ENCODE measurements at places on chromosomes 1 and 21.

DNA sequence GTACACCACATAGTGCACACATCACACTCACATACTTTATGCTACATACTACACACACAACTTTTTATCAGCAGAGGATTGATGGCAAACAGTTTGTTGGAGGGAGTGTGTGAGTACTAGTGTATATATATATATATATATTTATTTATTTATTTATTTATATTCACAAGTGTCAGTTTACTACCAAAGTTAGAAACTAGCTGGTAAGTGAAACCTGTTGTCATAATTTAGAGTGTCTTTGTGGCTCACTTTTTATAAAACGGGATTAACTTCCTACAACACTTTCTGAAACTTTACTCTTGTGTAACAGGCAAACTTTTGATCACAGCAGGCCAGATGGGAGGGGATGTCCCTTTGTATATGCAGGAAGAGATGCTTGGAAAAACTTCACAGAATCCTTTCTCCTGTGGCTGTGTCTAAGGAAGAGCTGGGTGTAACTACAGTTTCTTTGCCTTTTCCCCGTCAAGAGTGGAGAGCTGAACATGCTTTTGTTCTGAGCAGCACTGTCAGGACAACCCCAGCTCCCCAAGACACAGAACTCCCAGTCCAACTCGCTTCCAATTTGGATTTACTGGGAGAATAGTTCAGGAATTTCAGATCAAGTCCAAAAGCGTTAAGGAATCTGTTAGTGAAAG, 1.9 kb upstream of the SAMD13 start:
- DNase-seq = no peak

GRCh38 chr1:99970713-99971255, 988 bp downstream of the SLC35A3 start:
- no peak for DNase-seq

DNA sequence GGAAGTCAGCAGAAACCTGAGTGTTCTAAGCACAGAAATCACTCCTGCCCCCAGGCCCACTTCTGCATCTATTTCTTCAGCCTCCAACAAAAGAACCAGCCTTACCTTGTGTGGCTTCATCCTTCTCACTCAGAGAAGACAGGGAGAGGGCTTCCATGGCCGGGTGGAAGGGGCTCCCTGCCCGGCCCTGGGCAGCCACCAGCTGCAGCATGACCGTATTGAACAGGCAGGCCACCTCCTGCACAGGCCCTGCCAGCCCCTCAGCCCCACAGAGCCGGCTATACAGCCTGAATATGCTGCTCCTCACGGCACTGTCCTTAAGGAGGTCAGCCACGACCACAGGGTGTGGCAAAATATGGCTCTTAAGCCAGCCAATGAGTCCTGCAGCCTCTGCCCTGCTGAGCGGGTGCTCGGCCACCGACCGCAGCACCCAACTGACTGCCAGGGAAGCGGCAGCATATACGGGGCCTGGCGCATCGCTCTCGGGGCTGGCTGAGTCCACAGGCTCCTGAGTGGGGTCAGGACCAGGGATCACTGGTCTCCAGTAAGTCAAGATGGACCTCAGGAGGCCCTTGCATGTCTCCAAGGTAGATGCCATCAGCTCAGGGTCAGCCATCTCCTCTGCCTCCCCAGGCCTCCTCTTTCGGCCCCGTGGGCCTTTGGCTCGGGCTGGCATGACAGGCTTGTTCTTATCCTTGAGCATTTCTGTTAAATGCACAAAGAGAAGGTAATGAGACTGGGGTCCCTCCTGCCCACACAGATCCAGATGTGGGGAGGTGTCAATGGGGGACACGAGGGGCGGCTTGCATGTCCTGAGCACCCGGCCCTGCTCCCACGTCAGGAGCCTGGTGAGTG, 17.9 kb downstream of the MRAP start:
- no peak for DNase-seq

- no peak for DNase-seq
Measured at GRCh38 chr1:16226490-16227179, 10.3 kb downstream of the CPLANE2 start.

DNA sequence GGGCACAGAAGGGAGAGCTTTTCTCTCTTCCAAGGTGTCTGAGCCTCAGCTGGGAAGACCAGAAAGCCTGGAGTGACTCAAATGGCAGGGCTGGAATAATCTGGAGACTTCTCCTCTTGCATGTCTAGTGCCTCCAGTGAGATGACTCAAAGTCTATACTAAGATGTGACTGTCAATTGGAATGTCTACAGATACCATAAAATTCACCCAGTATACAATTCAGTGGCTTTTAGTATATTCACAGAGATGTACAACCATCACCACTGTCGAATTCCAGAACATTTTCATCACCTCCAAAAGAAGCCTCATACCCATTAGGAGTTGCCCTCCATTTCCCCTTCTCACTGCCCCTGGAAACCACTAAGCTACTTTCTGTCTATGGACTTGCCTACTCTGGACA, 47.9 kb upstream of the CNN3 start:
- peak; percentile 97 for DNase-seq

DNA sequence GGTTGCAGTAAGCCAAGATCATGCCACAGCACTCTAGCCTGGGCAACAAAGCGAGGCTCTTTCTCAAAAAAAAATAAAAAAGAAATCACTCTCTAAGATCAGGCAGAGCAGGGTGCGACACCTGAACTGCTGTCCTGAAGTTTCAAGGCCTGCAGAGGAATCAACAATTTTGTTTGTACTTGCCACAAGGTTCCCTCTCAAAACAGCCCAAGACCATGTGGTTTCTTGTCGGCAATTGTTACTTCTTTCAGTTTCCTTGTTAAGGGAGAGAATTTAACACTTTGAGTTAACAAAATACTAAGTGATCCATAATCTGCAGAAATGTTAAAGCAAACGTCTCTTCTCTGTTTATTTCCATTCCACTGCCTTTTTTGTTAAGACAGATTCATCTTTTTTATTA, 36.5 kb downstream of the MACO1 start:
- DNase-seq = no peak

- DNase-seq = peak; percentile 22
Measured at GRCh38 chr1:162276493-162276892, 100.2 kb downstream of the SPATA46 start.

- DNase-seq = no peak
Measured at GRCh38 chr21:26365849-26366248, 195.3 kb upstream of the APP start.

DNA sequence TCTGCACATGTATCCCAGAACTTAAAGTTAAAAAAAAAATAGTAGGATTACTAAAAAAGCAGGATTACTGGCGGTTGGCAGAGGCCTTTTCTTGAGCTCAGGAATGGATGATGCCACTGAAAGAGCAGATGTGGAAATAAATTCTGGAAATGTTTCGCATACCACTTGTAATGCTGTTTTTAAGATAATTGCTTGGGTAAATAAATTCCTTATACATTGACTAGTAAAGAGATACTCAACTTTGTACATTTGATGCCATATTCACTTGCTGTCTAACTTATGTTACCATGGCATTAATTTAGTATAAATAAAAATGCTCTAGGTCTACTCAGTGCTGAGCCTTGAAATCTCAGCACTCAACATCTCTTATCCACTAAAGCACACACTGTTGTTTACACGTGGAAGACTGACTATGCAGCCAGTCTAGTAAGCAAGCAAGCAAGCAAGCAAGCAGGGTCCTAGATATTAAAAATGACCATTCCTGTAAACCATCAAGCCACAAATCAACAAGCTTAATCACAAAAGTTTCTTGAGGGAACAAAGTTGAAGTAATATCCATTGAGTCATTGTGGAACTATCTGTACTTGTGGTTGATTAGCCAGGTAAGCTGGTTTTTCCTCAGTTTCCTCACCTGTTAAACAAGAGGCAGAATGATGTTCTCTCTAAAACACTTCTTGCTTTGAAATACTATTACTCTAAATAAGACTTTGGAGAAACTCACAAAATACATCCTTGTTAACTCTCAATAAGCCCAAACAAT, 1.7 kb upstream of the RASAL2 start:
- peak; percentile 76 for DNase-seq

DNA sequence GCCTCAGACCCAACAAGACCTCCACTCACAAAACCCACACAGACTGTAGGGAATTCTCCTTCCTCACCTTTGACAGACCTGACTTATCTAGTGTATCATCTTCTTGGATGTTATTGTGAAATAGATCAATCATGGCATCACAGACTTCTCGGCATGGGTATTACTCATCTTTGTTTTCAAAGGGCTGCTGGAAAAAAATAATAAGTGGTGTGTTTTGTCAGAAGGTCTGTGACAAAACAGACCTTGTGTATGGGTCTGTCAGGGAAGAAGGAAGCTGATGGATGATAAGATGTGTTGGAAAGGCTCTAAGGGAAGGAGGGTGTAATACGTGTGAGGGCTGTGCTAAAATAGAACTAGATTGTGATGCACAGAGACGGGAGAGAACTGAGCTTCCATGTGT, 13.9 kb upstream of the S100A7 start:
- no peak for DNase-seq

GRCh38 chr1:172398970-172399755, 21.3 kb upstream of the C1orf105 start:
- DNase-seq = peak; percentile 99

GRCh38 chr1:9452516-9453140, 86.6 kb upstream of the SLC25A33 start:
- no peak for DNase-seq

GRCh38 chr1:9280015-9280860, 12.5 kb upstream of the SPSB1 start:
- DNase-seq = peak; percentile 96

DNA sequence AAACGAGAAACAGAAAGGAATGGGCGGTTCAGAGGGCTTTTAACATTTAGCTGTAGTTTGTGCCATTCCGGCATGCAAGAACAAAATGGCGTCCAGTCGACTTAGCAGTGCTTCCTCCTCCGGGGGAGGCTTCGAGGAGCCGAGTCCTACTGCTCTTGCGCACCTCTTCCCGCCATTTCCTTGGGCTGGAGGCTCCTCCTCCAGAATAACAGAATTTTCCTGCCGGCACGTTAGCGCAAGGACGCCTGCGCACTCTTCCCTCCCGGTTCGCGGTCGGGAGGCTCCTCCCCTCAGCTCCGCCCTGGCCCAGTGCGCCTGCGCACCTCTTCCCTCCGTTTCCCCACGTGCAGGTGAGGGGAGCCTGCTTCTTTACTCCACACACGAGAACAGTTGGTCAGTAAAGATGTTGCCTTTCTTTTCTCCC, 1.0 kb downstream of the DMRTB1 start:
- DNase-seq = no peak

DNA sequence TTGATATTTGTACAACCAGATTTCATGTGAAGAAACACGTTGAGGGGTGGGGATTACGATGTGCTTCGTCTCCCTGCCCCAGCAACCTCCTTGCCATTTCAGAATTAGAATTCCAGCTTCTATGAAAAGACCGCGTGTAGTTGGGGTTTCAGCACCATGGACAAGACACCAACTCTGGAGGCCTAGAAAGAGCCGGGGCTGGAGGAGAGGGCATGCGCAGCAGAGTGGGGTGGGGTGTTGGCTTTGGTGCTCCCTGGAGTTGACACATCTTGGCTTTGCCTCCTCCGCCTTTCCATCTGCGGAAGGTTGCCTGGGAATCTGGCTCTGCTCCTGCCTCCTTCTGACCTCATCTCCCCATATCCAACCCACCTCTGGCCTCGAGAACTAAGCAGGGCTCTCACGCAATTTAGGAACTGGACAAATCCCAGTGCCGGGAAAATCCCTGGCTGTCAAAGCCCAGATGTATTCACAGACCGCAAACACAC, 11.8 kb downstream of the HTR6 start:
- DNase-seq = peak; percentile 66

DNA sequence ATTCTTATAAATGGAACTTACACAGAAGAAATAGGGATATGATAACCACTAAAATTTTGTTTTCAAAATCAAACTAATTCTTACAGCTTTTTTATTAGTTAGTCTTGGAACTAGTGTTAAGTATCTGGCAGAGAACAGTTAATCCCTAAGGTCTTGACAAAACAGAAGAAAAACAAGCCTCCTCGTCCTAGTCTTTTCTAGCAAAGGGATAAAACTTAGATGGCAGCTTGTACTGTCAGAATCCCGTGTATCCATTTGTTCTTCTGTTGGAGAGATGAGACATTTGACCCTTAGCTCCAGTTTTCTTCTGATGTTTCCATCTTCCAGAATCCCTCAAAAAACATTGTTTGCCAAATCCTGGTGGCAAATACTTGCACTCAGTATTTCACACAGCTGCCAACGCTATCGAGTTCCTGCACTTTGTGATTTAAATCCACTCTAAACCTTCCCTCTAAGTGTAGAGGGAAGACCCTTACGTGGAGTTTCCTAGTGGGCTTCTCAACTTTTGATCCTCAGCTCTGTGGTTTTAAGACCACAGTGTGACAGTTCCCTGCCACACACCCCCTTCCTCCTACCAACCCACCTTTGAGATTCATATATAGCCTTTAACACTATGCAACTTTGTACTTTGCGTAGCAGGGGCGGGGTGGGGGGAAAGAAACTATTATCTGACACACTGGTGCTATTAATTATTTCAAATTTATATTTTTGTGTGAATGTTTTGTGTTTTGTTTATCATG, 42.3 kb upstream of the LAMC2 start:
- no peak for DNase-seq

DNA sequence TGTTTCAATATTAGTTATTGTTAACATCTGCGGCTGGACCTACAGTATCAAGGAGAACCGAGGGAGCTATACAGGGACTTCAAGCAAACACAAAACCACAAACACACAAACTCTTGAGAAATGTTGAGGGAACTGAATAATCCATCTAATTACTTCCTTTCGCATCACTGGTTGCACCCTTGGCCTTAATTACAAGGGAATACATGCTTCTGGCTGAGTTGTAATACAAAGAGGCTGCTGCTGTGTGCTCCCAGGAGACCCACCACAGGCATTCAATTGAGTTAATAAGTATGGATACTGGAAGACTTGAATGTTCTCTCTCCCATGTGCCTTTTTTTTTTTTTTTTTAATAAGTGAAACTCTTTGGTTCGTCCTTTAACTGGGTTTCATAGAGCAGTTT, 16.8 kb upstream of the SMYD2 start:
- peak; percentile 48 for DNase-seq

- no peak for DNase-seq
Measured at GRCh38 chr1:208118841-208119606, 125.2 kb downstream of the PLXNA2 start.

GRCh38 chr1:162087111-162087510, 17.6 kb downstream of the NOS1AP start:
- DNase-seq = no peak

DNA sequence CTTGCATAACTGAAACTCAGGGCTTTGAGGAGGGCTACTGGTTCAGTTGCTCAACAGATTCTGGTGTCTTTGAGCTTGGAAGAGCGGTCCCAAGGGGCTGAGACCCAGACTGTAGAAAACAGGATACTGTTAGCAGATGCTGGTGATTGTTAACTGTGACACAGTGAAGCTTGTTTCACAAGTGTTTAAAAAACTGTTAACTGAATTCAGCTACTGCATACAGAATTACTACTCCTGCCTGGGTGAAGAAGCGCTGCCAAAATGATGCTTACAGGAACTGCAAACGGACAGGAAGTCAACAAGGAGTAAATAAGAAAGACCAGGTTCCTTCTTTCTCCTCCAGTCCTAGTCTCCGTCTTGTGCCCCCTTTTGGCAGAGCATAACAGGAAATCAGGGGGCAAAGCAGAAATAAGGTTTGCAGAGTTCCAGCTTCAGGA, 195.3 kb upstream of the USP25 start:
- DNase-seq = no peak

- DNase-seq = no peak
Measured at GRCh38 chr1:87204921-87205320, 123.8 kb upstream of the LMO4 start.

GRCh38 chr1:190507357-190507756, 29.7 kb upstream of the BRINP3 start:
- no peak for DNase-seq

GRCh38 chr1:55466921-55467320, 251.8 kb upstream of the USP24 start:
- DNase-seq = no peak
